ENCODE measurements at places on chromosomes 11 and 22.

GRCh38 chr11:92137747-92138146 lies 86.9 kb upstream of the FAT3 start:
- DNase-seq: no peak
- H3K4me1 ChIP-seq: no peaks in the 10 kb centered on the region
- H3K36me3 ChIP-seq: no peaks in the 10 kb centered on the region

GRCh38 chr11:75779960-75780359 lies 11.4 kb downstream of the DGAT2 start:
- H3K27me3 ChIP-seq: no peaks in the 10 kb centered on the region
- no peak overlapping the region for H3K27ac ChIP-seq
- H3K4me3 ChIP-seq: no peak overlapping the region
- no peak for DNase-seq

- no peak overlapping the region for H3K27ac ChIP-seq
- no peaks in the 10 kb centered on the region for H3K36me3 ChIP-seq
- peaks cover 30% of the 10 kb centered on the region for H3K27me3 ChIP-seq
- no peak overlapping the region for H3K4me3 ChIP-seq
- H3K4me1 ChIP-seq: no peaks in the 10 kb centered on the region
Observed at GRCh38 chr11:133787379-133788141, 57.8 kb downstream of the SPATA19 start.

DNA sequence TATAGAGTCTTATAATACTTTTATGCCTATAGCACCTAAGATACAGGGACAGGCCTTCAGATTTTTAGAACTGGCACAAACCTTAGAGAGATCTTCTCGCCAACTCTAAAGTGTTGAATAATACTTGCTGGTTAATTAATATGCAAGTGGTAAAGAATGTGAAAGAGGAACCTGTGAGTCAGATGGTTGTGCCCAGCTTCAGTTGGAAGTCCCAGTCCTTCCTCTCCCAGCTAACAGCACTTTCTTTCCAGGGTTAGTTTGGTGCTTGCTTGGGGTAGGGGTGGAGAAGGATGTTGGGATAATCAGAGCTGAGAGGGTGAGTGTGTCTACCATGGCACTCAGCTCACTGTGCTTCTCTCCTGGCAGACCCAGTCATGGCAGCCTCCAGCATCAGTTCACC lies 4.9 kb upstream of the TMEM132A start:
- H3K4me3 ChIP-seq: no peak overlapping the region
- no peaks in the 10 kb centered on the region for H3K27me3 ChIP-seq
- H3K27ac ChIP-seq: no peak overlapping the region
- no peak for DNase-seq

DNA sequence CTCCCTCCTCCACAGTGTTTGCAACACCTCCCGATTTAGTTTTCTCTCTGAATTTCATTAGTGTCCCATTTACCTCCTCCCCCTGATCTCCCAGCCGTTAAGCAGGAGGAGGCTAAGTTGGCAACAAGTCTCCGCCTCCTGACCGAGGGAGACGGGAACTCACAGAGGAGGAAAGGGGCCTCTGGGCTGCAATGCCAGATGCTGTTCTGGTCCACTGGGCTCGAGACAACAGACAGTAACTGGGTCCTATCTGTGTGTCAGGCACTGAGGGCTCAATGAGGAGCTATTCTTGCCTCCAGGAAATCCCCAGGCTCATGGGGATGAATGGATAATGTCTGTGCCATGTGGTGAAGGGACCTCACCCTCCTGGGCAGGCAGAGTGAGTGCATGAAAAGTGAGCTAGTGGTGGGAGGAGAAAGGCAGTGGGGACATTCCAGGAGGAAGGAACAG lies 228.1 kb downstream of the TENM4 start:
- H3K27me3 ChIP-seq: no peaks in the 10 kb centered on the region
- H3K4me3 ChIP-seq: no peak overlapping the region
- peaks cover 8% of the 10 kb centered on the region for H3K4me1 ChIP-seq
- no peaks in the 10 kb centered on the region for H3K36me3 ChIP-seq
- DNase-seq: peak; percentile 15

DNA sequence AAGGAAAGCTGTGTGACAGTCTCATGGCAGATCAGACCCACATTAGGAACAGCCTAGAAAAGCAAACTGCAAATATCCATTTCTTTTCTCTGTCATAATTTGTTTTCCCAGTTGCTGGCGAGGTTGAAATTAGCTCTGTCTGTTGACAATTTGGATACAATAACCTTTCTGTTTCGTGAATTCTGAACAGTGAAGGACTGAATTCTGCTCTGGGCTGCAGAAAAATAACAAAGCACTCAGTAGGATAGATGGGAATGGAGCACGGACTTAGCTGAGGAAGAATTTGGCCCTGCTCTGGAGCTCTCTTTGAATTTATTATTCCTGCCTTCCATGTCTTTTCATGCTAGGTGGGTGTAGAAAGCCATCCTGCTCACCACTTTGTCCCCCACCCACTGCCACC lies 140.3 kb downstream of the RRAS2 start:
- no peak overlapping the region for H3K4me3 ChIP-seq
- H3K27ac ChIP-seq: no peak overlapping the region
- no peaks in the 10 kb centered on the region for H3K36me3 ChIP-seq

- no peak overlapping the region for H3K4me3 ChIP-seq
- H3K27me3 ChIP-seq: peaks cover 5% of the 10 kb centered on the region
- H3K4me1 ChIP-seq: no peaks in the 10 kb centered on the region
- DNase-seq: peak; percentile 80
- no peak overlapping the region for H3K27ac ChIP-seq
Observed at GRCh38 chr22:45101515-45102227, 62.1 kb upstream of the NUP50 start.

GRCh38 chr11:19800162-19800561 lies 87.5 kb downstream of the NAV2 start:
- no peaks in the 10 kb centered on the region for H3K4me1 ChIP-seq
- no peaks in the 10 kb centered on the region for H3K27me3 ChIP-seq
- no peak overlapping the region for H3K27ac ChIP-seq
- no peaks in the 10 kb centered on the region for H3K36me3 ChIP-seq

GRCh38 chr11:44538375-44539054 lies 26.9 kb upstream of the CD82 start:
- H3K27ac ChIP-seq: no peak overlapping the region
- H3K4me1 ChIP-seq: peaks cover 6% of the 10 kb centered on the region
- H3K4me3 ChIP-seq: no peak overlapping the region

DNA sequence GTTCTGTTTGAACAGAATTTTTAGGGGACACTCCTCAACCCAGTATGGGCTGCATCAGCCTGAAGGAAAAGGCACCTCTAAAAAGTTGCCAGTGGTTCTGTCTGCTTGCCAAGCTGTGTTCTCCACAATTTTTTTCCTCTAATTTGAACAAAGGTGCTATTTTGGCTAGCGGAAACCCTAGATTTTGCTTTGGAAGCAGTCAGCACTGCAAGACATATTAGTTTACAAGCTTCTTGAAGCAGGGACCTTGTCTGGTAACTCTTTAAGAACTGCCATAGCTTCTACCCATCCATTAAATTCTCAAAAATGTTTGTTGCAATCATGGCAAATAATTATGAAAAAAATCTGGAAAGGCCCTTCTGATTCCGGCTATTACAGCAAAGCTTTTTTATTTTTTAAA lies 75.6 kb upstream of the HEPHL1 start:
- H3K36me3 ChIP-seq: no peaks in the 10 kb centered on the region
- no peaks in the 10 kb centered on the region for H3K4me1 ChIP-seq
- no peak overlapping the region for H3K4me3 ChIP-seq
- no peaks in the 10 kb centered on the region for H3K27me3 ChIP-seq
- H3K27ac ChIP-seq: no peak overlapping the region
- no peak for DNase-seq

DNA sequence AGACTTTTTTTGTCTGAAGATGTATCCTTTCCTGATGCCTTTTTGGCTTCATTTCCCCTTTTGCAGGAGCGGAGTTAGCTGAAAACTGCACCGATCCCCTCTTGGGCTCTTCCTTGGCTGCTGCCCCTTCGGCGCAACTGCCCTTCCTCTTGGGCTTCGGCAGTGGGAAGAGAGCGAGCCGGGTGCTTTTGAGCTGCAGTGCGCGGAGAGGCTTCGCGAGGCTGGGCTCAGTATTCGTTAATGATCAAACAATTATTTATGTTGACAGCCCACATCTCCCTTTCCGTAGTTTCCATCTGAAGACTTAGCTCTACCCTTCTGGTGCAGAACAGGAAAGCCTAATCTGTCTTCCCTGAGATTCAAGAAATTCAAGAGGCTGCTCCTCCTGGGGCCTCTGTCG lies 170.8 kb downstream of the CSNK2A3 start:
- no peaks in the 10 kb centered on the region for H3K27me3 ChIP-seq
- no peaks in the 10 kb centered on the region for H3K36me3 ChIP-seq
- no peak overlapping the region for H3K27ac ChIP-seq
- no peak overlapping the region for H3K4me3 ChIP-seq
- H3K4me1 ChIP-seq: no peaks in the 10 kb centered on the region
- DNase-seq: no peak

DNA sequence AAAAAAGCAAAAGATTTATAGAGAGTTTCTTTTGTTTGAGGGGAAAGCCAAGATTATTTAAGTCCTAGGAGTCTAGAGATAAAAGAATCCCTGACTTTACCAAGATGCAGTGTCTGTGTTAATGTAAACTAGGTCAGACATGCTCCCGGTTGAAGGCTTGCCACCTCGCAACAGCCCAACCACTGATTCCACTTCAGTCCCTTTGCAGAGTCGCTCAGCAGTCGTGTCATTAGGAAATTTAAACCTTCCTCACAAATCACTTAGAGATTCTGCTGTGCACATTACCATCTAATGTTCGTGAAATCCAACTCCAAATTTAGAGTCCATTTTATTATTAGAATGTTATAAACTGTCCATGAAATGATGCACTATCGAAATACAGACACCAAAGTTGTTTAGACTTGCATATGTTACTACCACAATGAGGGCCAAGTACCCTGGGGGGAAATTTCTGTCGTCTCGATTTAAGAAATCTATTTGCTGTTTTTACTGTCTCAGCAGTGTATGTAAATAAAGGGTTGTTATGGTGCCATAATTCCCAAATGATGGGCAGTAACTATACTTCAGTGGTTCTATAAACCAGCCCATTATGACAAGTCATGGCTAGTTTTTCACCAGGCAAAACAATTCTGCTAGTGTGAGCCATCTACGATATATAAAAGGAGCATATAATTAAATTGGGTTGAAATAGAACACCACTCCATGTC lies 101.4 kb upstream of the MTNR1B start:
- DNase-seq: no peak
- H3K4me3 ChIP-seq: no peak overlapping the region
- no peaks in the 10 kb centered on the region for H3K4me1 ChIP-seq
- no peaks in the 10 kb centered on the region for H3K27me3 ChIP-seq

DNA sequence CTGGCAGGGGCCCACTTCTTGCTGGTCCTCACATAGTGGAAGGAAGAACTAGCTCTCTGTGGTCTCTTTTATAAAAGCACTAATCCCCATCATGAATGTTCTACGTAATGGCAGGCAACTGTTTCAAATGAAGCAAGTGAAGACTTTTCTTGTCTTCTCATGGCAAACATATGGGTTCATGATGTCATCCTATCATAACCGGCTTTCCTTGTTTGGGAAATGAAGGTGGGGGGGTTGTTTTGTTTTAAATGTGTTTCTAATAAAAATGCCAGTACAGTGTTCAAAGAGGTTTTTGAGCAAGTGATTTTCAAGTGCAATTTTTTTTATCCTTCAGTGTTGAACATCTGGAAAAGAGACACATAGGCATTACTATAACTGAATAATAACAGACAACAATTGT lies 33.4 kb downstream of the REXO2 start:
- no peaks in the 10 kb centered on the region for H3K4me1 ChIP-seq
- H3K27ac ChIP-seq: no peak overlapping the region
- no peaks in the 10 kb centered on the region for H3K27me3 ChIP-seq
- no peaks in the 10 kb centered on the region for H3K36me3 ChIP-seq
- no peak overlapping the region for H3K4me3 ChIP-seq

- no peak overlapping the region for H3K4me3 ChIP-seq
- no peaks in the 10 kb centered on the region for H3K27me3 ChIP-seq
- no peak for DNase-seq
- H3K27ac ChIP-seq: no peak overlapping the region
- H3K4me1 ChIP-seq: no peaks in the 10 kb centered on the region
Observed at GRCh38 chr22:24433828-24434470, 6.5 kb downstream of the ADORA2A start.

DNA sequence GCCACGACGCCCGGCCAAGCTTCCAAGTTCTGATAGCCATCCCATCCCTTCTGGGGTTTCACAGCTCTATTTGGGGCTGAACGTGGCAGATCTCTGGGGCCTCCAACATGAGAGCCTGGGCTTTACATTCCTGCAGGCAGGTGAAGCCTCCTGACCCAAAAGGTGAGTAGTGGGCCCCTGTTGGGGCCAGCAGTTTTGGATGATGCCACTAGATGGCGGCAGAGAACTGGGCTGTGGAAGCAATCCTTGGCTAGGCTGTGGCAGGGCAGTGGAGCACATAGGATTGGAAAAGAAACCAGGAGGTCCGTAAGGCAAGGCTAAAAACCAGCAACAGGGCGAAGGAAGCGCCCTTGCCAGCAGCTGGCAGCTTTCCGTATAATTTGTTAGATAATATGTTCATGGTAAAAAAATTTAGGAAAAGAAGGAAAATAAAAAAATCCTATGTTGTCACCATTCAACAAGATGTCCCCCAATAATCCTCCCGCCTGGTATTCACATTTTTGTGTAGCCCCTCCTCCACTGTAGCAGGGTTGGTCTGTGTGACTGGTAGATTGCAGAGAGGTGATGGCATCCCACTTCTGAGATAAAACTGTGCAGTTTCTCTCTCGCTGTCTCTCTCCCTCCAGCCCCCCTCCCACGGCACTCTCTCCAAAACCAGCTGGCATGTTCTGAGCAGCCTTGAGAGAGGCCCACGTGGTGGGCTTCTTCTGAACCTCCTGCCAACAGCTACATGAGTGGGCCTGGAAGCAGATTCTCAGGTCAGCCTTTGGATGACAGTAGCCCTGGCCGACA lies 43.6 kb upstream of the OR4B1 start:
- peaks cover 18% of the 10 kb centered on the region for H3K4me1 ChIP-seq
- no peak overlapping the region for H3K27ac ChIP-seq
- no peak overlapping the region for H3K4me3 ChIP-seq
- peak; percentile 76 for DNase-seq

GRCh38 chr11:130608287-130608686 lies 159.8 kb downstream of the ADAMTS15 start:
- DNase-seq: no peak
- H3K4me1 ChIP-seq: peaks cover 3% of the 10 kb centered on the region
- H3K27me3 ChIP-seq: no peaks in the 10 kb centered on the region
- no peak overlapping the region for H3K4me3 ChIP-seq

- DNase-seq: no peak
- no peaks in the 10 kb centered on the region for H3K36me3 ChIP-seq
- no peak overlapping the region for H3K4me3 ChIP-seq
- no peaks in the 10 kb centered on the region for H3K4me1 ChIP-seq
- no peak overlapping the region for H3K27ac ChIP-seq
- H3K27me3 ChIP-seq: no peaks in the 10 kb centered on the region
Observed at GRCh38 chr11:43746670-43747069, 66.1 kb downstream of the HSD17B12 start.

Data from neural progenitor cell (in vitro differentiated cells).